Activated CD8-positive, alpha-beta T cell treated with anti-CD3 and anti-CD28 coated beads, Interleukin-2, amount 10 ng/mL, durations not matched to agents 7 days and 5 days (primary cell): ENCODE measurements at places on chromosomes 7 and 10. TPM values are rescaled to one million over a fixed set of nuclear protein-coding genes. Genes with fewer than 3 reads are reported as not detected.
A peak's percentile ranks its signal among the peaks of the same experiment; 100 is the strongest.

FXYD4 gene
- not detected for total RNA-seq

TMEM236 gene
- total RNA-seq, result not detected

DNA sequence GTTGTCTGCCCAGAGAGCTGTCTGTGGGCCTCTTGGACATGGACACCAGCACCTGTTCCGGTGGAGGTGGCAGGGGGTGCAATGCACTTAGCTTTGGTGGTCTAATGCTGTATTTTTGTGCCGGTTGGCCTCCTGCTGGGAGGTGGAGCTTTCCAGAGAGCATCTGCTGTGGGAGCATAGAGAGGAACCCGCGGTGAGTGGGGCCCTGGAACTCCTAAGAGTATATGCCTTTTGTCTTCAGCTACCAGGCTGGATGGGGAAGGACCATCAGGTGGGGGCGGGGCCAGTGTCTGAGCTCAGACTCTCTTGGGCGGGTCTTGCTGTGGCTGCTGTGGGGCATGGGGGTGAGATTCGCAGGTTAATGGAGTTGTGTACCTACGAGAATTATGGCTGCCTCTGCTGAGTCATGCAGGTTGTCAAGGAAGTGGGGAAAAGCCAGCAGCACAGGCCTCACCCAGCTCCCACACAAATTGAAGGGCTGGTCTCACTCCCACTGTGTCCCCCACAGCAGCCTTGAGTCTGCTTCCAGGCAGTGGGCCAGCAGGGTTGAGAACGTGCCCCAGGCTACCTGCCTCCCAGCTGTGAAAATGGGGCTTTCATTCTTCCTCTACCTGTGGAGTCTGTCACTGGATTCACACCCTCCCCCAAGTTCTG, 29.0 kb downstream of the JAKMIP3 start:
- DNase-seq, result no peak

DNA sequence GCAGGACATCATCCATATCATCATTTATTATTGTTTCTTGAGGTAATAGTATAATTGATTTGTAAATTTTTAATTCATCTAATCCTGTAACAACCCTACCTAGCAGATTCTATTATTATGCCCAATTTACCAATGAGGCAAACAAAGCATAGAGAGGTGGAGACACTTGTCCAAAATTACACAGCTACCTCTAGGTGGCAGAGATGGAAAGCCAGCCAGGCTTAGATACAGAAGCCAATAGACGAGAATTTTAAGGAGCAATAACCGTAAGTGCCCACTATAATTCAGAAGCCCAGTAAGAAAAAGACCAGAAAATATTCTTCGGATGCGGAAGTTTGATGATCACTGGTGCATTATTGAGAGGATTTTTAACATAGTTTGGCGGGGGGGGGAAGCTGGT, 54.0 kb downstream of the ANK3 start:
- no peak for DNase-seq

GRCh38 chr10:4053940-4054339, 268.9 kb upstream of the KLF6 start:
- no peak for DNase-seq

- DNase-seq, result peak; percentile 35
These were observed 41.4 kb downstream of the GSDME start for GRCh38 chr7:24715661-24716479.

DNA sequence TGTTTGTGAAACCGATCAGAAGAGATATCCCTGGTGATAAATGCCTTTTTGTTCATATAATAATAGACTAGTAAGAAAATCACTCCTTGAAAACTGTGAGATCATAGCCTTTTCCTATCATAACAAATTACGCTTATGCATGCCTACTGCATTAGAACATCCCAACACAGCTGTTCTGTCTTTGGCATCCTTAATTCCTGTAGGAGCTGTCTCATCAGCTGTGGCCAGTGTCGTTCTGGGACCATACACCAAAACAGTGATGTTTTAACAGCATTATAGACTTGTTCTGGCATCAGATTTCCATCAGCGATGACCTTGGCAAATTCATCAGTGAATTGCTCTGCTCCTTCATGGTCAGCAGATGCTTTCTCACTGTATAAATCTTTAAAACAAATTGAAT, 423.6 kb upstream of the LRGUK start:
- no peak for DNase-seq
